NCI-H2029 (cell line): ENCODE measurements at places on chromosomes 7 and 10.

DNA sequence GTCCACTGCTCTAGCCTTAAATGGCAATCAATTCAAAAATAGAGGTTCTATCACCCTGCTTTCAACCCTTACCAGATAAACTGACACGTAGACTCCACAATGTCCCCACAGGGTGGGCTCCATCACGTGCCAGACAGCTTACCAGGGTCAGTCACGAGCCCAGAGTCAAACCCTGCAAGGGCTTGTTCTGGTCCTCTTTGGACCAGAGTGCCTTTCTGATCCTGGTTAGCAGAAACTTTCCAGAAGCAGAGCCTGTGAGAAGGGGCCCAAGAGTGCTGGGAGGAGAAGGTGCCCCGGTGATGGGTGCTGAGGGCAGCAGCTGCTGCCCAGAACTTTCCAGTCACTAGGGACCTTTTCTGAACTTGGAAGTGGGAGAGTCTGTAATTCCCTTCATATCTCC is 354 bp upstream of the GIMAP5 start:
- DNase-seq: no peak

GRCh38 chr10:6229746-6230145 is 27.0 kb downstream of the PFKFB3 start:
- DNase-seq: no peak

- DNase-seq: no peak
These were observed 461.2 kb upstream of the MBL2 start for GRCh38 chr10:53233749-53234148.

DNA sequence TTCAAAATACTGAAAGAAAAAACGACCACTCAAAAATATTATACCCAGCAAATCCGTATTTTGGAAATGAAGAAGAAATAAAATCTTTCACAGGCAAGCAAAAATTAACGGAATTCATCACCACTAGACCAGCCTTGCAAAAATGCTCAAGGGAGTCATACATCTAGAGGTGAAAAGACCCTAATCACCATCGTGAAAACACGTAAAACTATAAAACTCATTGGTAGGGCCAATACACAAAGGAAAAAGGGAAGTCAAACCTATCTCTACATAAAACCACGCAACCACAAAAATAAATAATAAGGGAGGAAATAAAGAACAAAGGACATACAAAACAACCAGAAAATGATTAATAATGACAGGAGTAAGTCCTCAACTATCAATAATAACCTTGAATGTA is 6.6 kb upstream of the AKR1B1 start:
- no peak for DNase-seq

DNA sequence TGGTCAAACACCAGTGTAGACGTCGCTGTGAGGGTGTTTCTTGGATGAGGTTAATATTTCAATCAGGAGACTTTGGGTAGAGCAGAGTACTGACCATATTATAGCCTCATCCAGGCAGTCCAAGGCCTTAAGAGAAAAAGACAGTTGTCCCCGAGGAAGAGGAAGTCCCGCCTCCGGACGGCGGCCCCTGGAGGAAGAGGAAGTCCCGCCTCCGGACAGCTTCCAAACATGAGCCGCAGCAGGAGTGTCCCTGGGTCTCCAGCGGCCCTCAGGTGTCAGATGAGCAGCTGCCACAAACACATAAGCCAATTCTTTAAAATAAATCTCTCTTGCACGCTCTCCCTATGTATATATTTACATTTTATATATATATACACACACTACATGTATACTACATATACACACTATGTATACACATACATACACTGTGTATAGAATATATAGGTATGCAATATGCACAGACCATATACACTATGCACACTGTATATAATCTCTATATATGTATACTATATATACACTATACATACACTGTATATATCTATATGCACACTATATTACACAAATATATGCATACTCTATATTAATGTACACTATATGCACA is 37.5 kb downstream of the PWWP2B start:
- no peak for DNase-seq

DNA sequence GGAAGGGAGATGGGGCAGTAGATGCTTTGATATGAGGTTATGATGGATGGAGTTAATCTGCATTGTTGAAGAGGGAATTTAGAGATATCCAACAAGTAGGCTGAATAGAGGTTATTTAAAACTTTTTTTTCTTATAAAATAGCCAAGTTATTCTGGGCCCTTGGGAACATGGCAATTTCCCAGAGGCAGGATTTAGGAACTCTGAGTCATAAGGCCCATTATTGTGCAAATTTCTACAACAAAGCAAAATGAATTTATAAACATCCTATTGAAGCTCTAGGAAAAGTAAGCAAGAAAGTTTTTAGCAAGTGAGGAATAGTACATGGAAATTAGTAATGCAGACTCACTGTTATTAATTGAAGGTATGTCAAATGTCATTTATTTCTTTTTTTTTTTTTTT is 160.9 kb upstream of the NPY start:
- no peak for DNase-seq

DNA sequence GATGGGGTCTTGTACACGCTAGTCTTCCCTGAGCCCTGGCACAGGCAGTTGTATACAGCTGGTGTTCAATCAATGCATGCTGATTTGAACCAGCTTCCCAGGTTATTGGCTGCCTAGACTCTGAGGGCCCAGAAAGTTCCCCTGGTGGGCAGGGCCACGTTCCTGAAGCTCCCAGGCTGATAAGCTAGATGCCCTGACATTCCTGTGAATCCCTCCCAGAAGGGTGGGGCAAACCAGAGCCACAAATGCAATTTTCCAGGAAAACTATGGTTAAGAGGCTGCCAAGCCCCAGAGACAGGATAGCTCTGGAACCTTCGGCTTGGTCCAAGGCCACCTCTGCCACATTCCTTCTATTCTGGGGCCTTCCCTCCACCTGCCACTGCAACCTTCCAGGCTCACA is 78.2 kb downstream of the FAM53B start:
- DNase-seq: no peak

DNA sequence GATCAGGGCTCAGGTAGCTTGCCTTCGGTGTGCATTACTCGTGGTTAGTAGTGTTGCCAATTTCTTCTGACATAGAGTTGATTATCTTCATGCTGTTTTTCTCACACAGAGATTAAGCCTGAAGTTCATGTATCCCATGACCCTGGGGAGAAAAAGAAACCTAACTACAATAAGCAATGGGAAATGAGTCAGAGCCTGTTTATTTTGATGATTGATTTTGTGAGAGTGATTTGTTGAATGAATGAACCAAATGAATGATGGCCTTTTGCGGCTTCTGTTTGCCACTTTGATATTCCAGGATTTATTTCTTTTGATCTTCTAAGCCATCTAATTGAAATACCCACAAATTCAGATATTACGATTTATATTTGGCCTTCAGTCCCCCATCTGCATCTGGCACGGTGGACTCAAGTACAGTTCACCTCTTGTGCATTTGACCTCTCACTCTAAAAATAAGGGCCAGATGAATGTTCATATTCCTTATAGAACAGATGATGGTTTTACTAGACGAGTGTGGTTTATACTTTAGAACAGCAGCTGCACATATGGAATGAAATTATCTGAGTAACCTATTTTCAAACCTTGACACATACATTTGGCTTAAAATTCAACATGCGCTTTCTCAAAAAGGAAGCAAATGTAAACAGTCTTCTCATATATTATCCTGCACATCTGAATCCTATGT is 110.7 kb downstream of the PLCE1 start:
- DNase-seq: no peak
